Naive thymus-derived CD4-positive, alpha-beta T cell (primary cell): ENCODE measurements at places on chromosomes 3 and 15. TPM values are rescaled to one million over a fixed set of nuclear protein-coding genes. Genes with fewer than 3 reads are reported as not detected.

The PLIN1 gene
- 0.24 TPM for total RNA-seq

The MORC1 gene
- not detected for total RNA-seq

The FOXB1 gene
- total RNA-seq, result 0.12 TPM

DNA sequence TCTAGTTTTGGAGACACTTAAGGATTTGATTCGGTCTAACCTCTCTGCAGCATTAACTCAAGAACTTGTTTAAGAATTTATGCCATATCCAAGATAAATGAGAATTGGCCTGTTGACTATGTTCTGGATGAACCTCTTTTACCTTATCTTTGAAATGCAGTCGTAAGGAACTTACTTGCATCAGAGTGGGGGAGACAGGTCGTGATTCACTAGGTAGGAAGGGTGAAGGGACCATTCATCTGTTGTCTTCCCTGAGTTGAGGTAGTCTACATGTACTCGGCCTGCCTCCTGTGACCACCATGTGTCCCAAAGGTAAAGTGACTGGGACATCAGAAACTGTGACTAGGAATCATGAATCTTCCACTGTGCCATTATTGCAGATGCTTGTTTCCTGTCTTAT lies 248.0 kb upstream of the P2RY1 start:
- no peak for DNase-seq
- H3K4me1 ChIP-seq, result no peaks in the 10 kb centered on the region
- H3K27ac ChIP-seq, result no peak overlapping the region
- no peaks in the 10 kb centered on the region for H3K27me3 ChIP-seq
- H3K4me3 ChIP-seq, result no peak overlapping the region

DNA sequence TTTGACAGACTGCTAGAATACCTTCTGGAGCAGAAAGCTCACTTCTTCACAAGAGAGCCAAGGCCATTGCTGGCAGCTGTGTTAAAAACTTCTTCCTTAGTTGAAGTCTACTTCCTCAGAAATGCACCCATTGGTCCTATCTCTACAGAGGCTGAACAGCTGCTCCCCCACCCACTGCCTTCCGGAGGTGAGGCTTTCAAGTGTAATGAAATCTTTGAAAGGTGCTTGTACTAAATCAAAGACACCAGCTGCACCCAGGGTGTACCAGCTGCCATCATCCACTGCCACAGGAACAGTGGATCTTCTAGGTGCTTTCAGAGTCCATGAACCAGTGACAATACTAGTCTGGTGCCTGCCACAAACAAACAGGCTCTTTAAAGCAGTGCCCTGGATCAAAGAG lies 26.4 kb upstream of the HERC1 start:
- peak; percentile 75 for DNase-seq
- peaks cover 7% of the 10 kb centered on the region for H3K4me1 ChIP-seq
- no peaks in the 10 kb centered on the region for H3K27me3 ChIP-seq
- H3K27ac ChIP-seq, result peak overlapping the region; percentile 76

DNA sequence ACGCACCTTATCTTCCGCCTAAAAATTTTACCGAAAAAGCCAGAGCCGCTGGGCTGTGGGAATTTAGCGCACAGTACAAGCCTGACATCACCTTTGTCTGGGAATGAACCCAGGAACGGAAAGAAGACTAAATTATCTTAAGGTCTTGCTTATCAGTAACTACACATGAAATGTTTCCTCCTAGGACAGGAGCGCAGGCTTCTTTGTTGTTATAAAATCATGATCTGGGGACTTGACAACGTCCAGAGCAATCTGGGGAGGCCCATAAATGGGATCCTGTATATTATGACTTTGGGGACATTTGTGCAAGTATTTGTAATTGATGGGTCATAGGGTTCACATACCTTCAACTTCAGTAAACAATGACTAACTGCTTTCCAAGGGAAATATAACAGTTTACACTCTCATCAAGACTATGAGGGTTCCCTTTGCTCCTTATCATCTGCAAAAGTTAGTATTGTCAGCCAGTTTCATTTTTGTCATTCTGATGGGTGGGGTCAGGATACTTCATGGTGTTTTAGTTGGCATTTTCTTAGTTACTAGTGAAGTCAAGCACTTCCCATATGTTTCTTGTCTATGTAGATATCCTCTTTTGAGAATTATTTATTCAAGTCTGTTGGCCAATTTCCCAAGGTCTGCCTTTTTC lies 213.9 kb upstream of the PFN2 start:
- H3K27me3 ChIP-seq, result no peaks in the 10 kb centered on the region
- H3K4me1 ChIP-seq, result no peaks in the 10 kb centered on the region
- DNase-seq, result no peak
- H3K27ac ChIP-seq, result no peak overlapping the region
- no peak overlapping the region for H3K4me3 ChIP-seq

DNA sequence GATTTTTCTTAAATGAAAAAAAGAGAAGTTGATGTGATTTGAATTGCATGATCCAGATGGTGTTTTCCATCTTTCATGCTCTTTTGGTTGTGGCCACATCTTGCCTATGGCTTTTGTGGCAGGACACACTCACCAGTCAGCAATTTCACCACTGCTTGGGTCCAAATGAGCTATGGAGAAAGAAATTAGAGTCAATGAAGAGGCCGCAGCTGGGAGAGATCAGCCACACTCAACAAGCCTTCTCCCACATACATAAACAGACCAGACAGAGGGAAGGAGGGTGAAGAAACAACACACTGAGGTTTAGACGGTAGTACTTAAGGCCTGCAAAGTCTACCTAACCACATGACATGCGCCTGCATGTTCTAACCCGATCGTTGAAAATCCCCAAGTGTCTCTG lies 110.7 kb upstream of the CDIN1 start:
- H3K27ac ChIP-seq, result no peak overlapping the region
- DNase-seq, result no peak

DNA sequence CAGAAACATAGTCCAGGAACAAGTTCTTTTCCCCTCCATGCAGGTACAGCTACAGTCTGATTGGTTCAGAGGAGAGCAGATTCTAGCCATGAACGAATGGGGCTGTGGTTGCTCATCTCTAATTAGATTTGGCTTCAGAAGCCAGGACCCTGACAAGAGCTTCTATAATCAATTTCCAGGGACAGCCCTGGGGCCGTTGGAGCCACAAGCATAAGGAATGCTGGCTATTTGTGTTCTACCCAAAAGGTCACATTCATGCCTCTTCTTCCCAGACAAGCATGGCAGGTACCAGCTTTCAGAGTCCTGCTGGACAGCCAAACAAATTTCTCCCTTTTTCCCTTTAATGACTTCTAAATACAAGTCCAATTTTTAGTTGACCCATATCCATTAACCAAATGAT lies 215.5 kb upstream of the LRTM1 start:
- DNase-seq, result no peak
- no peaks in the 10 kb centered on the region for H3K4me1 ChIP-seq
- no peaks in the 10 kb centered on the region for H3K27me3 ChIP-seq
- no peak overlapping the region for H3K4me3 ChIP-seq
- H3K27ac ChIP-seq, result no peak overlapping the region
- H3K36me3 ChIP-seq, result no peaks in the 10 kb centered on the region

DNA sequence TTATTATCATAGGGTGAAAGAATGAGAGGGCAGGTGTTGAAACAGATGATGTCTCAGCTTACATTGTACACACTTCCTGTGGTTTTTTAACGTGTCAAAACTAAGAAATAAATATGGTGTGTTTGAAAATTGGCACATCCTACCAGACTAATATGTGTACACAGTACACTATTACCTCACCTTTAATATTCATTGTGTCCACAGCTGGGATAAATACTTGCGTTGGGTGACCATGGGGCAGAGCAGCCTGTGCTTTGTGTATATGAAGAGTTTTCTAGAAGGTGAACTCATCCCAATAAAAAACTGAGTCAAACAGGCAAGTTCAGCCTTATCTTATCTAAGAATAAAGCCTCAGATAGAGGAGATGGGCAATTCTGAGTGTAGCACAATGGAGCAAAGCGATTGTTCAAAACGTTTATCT lies 17.3 kb downstream of the SUCNR1 start:
- no peaks in the 10 kb centered on the region for H3K4me1 ChIP-seq
- H3K36me3 ChIP-seq, result no peaks in the 10 kb centered on the region
- H3K27ac ChIP-seq, result no peak overlapping the region
- H3K27me3 ChIP-seq, result no peaks in the 10 kb centered on the region
- DNase-seq, result no peak
- no peak overlapping the region for H3K4me3 ChIP-seq
